ENCODE measurements at places on chromosomes 6 and 20.

DNA sequence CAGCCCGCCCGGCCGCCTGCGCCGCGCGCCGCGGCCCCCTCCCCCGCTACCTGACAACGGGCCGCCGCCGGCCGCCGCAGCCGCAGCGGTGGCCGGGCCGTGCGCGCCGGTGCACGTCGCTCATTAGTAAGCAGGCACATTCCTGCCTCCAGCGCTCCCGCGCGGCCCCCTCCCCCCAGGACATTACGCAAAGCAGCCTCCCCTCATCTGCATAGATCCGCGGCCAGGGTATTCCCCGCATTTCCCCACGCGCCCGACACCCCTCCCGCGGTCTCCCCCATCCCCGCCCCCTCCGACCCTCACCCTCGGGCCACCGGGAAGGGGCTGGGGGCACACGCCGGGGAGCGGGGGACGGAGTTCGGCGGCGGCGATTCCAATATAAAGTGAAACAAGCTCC, at the start of gene HIVEP2:
Gene HIVEP2 (minus strand): TSS at position 128 of the 397 bp plus-strand sequence. CDS start 170,438 bp downstream, outside the sequence.
- no peak for DNase-seq

GRCh38 chr6:104908888-104909525, 47.9 kb upstream of the LIN28B start:
- no peak for DNase-seq

GRCh38 chr20:58647162-58647795, 3.8 kb upstream of the STX16 start:
- no peak for DNase-seq

DNA sequence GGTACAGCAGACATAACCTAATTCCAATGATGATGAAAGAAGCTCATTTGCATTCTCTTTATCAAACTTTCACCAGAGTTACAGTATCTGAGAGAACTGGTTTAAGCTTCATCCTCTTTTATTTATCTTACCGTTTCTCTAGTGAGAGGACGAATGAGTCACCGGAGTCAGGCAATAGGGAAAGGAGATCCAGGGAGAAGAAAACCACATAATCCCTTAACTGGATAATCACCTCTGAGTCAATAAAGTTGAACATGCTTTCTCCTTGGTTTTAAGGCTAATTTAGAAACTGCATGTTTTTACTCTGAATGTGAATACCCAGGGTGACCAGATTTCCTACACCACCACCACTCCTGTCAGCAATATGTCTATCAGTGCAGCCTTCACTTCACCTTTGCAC, 313.7 kb upstream of the TBX18 start:
- peak; percentile 66 for DNase-seq

DNA sequence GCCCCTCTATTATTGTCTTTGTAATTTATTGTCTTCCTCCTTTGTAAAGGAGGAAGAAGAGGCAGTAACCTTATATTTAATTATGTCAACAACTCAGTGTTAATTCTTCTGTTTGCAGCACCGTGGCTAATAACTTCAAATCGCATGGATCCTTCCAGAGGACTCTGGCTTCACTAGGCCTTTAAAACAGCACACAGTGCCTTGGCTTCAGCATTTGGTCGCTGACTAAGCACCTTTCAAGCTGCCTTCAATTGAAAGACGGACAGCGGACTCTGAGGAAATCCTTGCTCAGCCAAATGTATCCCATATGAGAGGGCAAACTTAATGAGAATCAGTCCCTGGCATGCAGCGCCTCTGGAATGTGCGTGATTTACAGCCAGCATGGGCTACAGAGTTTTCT, 64.2 kb downstream of the SGK1 start:
- DNase-seq, result peak; percentile 58

Measured in kidney epithelial cell (primary cell).